ENCODE measurements at places on chromosomes 7 and 10.

DNA sequence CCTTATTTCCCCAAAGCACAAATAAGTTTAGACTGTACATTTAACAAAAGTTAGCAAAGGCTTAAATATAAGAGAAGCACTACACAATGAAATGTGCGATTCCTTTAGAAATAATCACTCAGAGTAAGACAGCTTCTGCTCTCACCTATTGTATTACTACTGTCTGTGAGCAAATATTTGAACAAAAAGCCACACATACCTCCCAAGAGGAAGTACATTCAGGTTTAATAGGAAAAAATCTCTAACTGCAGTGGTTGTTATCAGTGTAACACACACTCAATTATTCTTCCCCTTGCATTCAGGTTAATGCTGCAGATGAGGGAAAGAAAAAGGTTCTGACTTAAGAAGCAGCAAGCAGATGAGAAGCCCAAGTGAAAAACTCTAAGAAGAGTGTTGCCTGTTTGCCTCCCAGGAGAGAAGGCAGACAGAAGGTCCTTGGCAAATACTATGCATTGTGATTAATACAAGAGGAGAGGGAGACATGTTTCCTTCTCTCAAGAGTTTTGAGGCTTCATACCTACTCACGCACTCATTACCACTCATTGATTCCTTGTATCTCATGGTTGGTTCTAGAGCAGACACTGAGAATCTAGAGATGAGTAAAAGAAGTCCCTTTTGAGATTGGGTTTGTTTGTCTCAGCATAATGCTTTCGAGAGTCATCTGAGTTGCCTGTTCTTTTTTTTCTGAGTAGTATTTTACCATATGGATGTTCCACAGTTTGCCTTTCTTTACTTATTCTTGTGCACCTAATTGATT is 13.6 kb downstream of the GIMAP4 start:
- no peak for DNase-seq

GRCh38 chr10:130515670-130516069 is 379.5 kb downstream of the GLRX3 start:
- DNase-seq: no peak

- DNase-seq: no peak
Observed at GRCh38 chr10:132677096-132677472, 108.9 kb downstream of the NKX6-2 start.

- no peak for DNase-seq
Observed at GRCh38 chr10:131195116-131195515, 116.4 kb downstream of the TCERG1L start.

- DNase-seq: no peak
Observed at GRCh38 chr10:68586606-68587305, 26.6 kb downstream of the TET1 start.

- DNase-seq: no peak
Observed at GRCh38 chr10:125081931-125082330, 78.4 kb downstream of the CTBP2 start.

DNA sequence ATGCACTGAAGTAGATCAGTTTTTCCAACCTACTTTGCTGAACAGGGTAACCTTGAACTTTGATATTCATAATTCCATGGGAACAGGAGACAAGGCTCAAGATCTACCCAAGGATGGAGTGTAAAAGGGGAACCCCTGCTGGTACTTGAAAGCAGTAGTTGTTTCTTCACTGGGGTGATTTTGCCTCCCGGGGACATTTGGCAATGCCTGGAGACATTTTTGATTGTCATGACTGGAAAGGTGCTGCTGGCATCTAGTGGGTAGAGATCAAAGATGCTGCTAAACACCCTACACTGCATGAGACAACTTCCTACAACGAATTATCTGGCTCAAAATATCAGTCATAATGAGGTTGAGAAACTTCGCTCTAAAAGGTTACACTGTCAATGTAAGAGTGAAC is 214.8 kb upstream of the CTBP2 start:
- no peak for DNase-seq

DNA sequence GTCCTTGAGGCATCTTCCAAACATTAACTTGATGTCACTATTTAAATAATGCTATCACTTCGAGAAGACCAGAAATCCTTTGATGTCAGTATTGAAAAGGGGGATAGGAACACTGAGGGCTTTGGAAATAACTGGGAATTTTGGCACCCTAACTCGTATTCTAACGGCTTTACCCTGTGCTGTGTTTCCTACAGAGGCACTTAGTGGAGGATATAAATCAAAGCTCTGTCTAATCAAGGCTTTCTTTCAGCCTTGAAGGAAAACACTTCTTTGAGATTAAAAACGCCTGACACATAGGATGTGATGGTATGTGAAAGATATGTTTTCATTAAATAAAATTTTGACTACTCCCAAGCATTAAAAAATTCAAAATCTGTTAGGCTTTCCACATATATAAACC is 62.3 kb downstream of the CREB5 start:
- DNase-seq: no peak

All from NCI-H1092 (cell line).